Thyroid gland (tissue), 4 donors: ENCODE measurements at places on chromosomes 1 and 21.

DNA sequence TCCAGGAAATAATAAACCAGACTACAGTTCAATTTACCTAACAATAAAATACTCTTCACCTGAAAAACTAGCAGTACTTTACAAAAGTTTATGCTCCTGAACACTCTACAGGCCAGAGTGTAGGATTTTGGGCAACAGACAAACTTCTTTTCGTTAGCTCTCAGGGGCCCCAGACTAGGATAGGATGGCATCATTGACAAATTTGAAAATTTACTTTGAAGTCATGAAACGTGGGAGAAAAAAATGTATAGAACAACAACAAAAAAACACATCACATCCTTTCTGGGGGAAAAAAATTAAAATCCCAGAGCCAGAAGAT lies 1.2 kb downstream of the PTP4A2 start:
- no peak for DNase-seq

DNA sequence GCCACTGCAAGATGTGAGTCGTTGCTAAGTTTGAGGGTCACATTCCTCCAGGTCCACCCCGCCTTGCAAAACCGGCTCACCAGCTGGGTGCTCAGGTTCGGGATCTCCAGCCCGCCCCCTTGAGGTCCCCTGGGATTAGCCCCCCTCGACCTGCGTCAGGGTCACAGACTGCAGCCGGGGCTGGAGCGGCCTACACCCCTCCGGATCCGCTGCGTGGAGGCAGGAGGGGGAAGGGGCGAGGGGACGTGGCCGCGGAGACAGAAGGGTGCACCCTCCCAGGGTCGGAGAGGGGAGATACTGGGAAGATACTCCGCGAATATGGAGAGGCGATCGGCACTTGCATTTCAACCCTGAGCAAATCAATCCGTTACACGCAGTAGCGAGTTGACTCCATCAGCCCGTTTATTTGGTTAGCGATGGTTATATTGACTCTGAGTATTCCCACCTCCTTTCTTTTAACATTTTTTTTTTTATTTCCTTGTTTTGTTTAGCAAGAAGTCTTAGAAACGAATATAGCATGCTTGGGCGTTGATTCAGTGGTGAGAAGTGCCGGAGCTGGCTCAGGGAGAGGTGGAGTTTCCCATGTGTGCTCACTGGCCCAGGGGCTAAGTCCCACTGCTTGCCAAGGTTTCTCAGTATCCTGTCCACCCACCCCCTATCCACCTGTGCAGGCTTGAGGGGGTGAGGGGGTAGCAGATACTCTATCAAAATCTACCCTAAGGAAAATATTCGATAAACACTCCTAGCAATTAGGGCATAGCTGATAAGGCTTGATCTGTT lies 997 bp downstream of the IFNAR2 start:
- peak; percentile 27 for DNase-seq

- no peak for DNase-seq
Measured at GRCh38 chr21:34813266-34813894, 144.6 kb downstream of the CLIC6 start.

DNA sequence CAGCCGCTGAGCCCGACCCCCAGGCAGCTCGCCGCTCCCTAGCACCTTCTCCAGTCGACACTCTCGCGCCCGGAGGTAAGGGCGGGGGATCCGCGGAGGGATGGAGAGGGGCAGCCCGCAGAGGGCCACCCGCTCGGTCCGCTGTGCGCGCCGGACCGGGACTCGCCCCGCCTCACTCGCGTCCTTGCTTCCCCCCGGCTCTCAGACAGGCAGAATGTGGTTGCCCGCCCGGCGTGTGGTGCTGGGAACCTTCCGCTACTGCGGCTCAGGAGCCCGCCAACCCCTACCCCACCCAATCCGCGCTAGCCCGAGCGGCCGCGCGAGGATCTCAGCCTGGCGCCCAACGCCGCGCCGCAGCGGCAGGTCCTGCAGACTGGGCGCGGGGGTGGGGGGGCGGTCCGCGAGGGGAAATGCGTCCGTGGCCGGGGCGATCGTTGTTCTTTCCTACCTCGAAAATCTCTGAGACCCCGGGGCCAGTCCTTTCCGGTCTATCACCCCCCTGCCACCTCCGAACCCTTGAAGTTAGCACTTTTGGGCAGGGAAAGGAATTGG lies 404 bp downstream of the LRRC8C start:
- DNase-seq = peak; percentile 53

GRCh38 chr1:205676597-205676996 lies 3.7 kb downstream of the SLC45A3 start:
- no peak for DNase-seq

GRCh38 chr1:31752952-31753475 lies 11.1 kb downstream of the ADGRB2 start:
- DNase-seq = no peak

GRCh38 chr1:2499986-2500596 lies 24.0 kb downstream of the PLCH2 start:
- DNase-seq = no peak

- no peak for DNase-seq
Measured at GRCh38 chr21:24594082-24594481, 1013.2 kb downstream of the MRPL39 start.

DNA sequence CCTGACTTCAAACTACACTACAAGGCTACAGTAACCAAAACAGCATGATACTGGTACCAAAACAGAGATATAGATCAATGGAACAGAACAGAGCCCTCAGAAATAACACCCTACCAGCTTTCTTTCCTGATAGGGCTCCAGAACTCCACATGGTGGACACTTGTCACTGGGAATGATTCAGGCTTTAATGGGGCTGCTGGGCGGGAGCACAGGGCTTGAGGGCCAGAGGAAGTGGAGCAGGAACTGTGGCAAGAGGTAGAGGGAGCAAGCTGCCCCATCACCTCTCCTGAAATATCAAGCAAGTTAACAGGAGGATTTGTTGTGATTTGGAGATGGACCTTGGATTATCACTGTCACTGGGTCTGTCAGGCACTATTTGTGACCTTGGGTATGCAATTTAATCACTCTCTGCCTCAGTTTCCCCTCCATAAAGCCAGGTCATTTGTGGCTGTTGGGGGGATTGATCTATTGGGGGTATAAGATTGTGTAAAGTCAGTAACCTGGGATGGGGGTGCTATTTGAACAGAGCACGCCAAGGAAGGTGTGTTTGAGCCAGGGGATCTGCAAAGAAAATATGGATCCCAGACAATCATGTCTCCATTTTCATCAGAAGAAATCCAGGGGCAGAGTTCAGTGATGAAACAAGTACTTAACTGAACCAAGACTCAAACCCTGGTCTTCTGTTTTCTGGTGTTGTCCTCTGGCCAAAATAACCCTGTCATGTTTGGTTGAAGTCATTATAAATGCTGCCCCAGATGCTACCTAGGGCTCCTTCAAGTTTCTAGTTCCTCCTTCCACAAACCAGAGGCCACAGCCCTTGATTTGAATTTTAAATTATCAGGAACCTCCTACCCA lies 25.2 kb downstream of the ETS2 start:
- DNase-seq = no peak

GRCh38 chr1:97925151-97925550 lies 4.3 kb upstream of the DPYD start:
- DNase-seq = no peak

- no peak for DNase-seq
Measured at GRCh38 chr1:115340879-115341278, 2.8 kb upstream of the NGF start.

- DNase-seq = no peak
Measured at GRCh38 chr1:222627232-222627631, 9.3 kb downstream of the MIA3 start.

GRCh38 chr1:47991673-47992072 lies 5.5 kb downstream of the TRABD2B start:
- no peak for DNase-seq

GRCh38 chr1:231896806-231897205 lies 270.2 kb downstream of the DISC1 start:
- DNase-seq = no peak

- DNase-seq = no peak
Measured at GRCh38 chr21:43919871-43920801, 55.1 kb downstream of the AGPAT3 start.

DNA sequence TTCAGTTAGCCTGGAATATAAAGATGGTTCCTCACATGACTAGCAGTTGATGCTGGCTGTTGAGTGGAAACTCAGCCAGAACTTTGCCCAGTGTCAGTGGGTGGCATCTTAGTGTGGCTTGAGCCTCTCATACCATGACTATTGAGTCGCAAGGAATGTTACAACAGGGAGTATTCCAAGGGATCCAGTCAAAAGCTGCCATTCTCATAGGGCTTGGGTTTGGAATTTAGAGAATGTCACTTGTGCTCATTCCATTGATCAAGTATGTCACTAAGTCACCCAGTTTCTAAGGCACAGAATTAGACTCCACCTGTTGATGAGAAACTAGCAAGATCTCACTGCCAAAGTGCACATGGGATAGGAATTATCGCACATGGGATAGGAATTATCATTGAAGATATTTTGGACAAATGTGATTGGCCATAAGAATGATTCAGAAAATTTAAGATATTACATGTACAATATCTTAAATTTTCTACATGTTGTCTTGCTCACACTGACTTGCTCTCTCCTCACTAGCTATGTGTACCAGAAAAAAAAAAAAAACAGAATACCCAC lies 1290.7 kb upstream of the ADGRL2 start:
- no peak for DNase-seq

GRCh38 chr1:169517558-169518186 lies 31.9 kb upstream of the SLC19A2 start:
- no peak for DNase-seq

DNA sequence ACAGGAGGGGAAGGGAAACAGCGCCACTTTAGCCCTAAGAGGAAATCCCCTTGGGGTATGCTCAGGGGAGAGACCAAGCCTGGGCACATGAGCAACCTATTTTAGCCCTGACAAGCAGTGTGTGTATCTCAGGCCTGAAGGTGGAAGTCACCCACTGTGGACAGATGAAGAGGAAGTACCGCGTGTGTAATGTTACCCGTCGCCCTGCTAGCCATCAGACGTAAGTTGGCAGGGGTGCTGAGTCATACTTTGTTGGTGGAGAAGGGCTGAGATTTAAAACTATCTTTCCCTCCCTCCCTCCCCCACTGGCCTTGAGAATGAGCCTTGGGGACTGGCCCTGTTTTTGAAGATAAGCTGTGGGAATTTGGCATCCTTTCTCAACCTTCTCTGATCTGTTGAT lies 11.2 kb downstream of the AGO1 start:
- no peak for DNase-seq

DNA sequence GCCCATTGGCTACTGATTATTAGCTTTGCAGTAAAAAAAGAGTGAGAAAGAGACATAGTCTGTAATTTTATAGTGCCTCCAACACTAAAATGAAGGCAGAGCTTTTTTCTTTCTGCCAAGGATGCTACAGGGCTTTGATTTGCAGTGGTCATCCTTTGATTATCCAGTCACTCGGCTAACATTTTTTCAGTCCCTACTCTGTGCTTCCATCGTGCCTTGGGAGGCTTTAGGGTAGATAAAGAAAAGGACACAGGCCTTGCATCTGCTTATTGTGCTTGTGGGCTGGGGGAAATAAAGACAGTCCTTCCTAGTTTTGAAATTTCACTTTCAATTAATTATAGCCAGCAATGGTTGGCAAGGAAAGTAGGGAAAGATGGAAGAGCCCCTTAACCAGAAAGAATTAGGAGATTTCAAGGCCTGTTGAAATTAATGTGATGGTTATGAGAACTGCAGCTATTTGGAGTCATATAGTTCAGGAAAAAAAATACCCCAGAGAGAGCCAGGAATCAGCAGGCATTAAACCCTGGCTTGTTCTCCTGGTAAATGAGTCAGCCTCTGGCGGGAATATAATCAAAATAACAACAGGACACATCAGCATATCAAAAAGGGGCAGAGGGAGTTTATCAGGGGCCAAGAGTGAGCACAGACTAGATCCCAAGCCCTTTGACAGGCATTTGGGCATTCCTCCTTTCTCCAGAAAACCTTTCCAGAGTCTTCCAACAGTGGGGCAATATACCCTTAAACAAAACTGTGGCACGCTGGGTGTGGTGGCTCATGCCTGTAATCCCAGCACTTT lies 27.4 kb downstream of the CACHD1 start:
- no peak for DNase-seq

- DNase-seq = no peak
Measured at GRCh38 chr1:65355031-65355712, 45.8 kb downstream of the DNAJC6 start.
